ENCODE measurements at places on chromosomes 1 and 21. TPM values are rescaled to one million over a fixed set of nuclear protein-coding genes. Genes with fewer than 3 reads are reported as not detected.

The KRTAP12-2 gene
- total RNA-seq = not detected

The TSPEAR gene
- 0.11 TPM for total RNA-seq

DNA sequence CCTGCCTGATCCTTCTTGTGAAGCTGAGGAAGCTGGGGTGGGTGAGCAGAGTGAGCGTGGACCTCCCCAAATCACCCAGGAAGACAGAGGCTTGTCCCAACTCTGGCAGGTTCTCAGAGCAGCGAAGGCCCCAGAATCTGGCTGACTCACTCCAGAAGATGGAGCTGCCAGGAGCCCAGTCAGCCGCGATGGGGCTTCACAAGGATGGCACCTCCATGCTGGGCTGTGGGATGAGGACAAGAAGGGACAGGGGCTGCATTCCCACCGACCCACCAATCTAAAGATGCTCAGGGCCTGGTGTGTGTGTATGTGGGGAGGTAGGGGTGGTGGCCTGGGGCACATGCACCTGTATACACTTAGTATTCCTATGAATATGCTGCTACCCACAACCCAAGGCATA is 52.9 kb downstream of the ATP1A1 start:
- H3K4me1 ChIP-seq = peaks cover 11% of the 10 kb centered on the region
- no peak for DNase-seq
- no peak overlapping the region for H3K27ac ChIP-seq
- no peak overlapping the region for H3K4me3 ChIP-seq
- H3K36me3 ChIP-seq = no peaks in the 10 kb centered on the region
- no peaks in the 10 kb centered on the region for H3K27me3 ChIP-seq

DNA sequence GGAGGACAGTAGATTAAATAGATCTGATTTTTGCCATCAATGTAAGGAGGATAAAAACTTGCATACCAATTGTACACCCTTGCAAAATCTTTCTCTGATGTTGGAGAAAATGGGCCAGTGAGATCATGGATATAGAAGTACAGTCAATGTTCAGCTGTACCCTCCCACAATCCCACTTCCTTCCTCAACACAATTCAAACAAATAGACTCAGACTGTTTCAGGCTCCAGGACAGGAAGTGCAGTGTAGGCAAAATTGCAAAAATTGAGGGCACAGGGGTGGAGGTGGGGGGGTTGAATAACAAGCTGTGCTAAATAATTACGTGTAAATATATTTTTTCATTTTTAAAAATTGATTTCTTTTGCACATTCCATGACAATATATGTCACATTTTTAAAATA is 3.9 kb upstream of the IFI44 start:
- H3K4me3 ChIP-seq = no peak overlapping the region
- H3K4me1 ChIP-seq = no peaks in the 10 kb centered on the region
- DNase-seq = no peak
- H3K27ac ChIP-seq = no peak overlapping the region
- H3K27me3 ChIP-seq = no peaks in the 10 kb centered on the region

The CR2 gene
- total RNA-seq = not detected

DNA sequence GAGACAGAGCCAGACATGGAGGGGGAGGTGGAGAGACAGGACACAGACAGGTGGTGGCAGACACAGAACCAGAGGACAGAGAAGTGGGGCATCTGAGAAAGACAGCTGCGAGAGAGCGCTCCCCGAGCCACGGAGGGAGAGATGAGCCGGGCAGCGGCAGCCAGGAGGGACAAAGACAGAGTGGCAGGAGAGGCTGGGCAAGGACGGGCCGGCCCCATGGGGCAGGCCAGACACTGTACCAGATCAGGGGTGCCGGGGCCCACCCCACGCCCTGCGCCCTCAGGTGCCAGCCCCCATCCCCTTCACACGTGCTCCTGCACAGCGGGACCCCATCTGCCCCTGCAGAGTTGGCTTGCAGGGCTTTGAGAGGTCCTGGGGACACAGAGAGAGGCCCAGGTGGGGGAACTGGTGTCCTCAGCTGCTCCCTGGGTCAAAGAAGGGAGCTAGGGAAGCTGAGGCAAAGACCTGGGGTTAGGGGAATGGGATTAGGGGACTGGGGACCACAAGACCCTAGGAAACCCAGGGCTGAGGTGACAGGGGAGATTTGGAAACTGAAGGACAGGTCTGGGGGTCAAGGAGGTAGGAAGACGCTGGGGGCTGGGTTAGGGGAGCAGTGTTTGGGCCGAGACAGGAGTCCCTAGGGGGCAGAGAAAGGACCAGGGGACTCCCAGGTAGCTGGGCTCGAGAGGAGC is 643 bp downstream of the FNDC5 start:
- H3K27ac ChIP-seq = no peak overlapping the region
- H3K4me3 ChIP-seq = peak overlapping the region; percentile 26
- peaks cover 4% of the 10 kb centered on the region for H3K4me1 ChIP-seq
- H3K36me3 ChIP-seq = no peaks in the 10 kb centered on the region
- no peak for DNase-seq

GRCh38 chr1:165119086-165119485 is 237.4 kb downstream of the LMX1A start:
- H3K27ac ChIP-seq = no peak overlapping the region
- no peak overlapping the region for H3K4me3 ChIP-seq
- H3K4me1 ChIP-seq = no peaks in the 10 kb centered on the region
- DNase-seq = no peak

The OR2T33 gene
- total RNA-seq = not detected

- peak; percentile 87 for DNase-seq
- H3K27ac ChIP-seq = peak within 1 kb of the TSS; percentile 49
- peaks cover 10% of the 10 kb centered on the region for H3K4me1 ChIP-seq
- H3K4me3 ChIP-seq = peak within 1 kb of the TSS; percentile 90
These were observed at the start of gene CYB561D1 for GRCh38 chr1:109493805-109494539. CYB561D1 (plus strand) TSS chr1:109494094; CDS start chr1:109494140, 46 bp downstream.

The ITGB2 gene
- total RNA-seq = 17.6 TPM

DNA sequence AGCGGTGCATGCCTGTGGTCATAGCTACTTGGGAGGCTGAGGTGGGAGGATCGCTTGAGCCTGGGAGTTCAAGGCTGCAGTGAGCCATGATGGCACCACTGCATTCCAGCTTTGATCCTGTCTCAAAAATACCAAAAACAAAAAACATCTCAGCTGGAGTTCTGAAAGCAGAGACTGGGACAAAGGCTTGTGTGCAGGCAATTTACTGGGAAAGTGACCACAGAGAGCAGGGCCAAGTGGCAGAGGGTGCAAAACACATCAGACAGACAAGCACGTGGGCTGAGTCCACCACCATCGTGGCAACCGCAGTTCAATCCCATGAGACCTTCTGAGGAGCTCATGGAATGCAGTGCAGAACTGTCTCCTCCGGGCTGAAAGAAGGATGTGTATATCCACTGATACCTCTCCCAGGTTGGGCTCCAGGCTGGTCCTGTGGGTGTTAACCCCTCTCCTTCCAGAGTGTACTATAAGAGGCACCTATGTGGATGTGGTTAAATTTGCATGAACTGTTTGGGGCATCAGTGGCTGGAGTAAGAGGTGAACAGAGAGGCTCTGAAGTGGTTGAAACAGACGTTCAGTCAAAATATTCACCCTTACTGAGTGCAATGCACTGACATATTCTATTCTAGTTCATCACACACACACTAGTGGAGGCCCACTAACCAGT is 10.8 kb downstream of the PIGP start:
- no peak overlapping the region for H3K27ac ChIP-seq
- H3K4me3 ChIP-seq = no peak overlapping the region
- DNase-seq = no peak
- H3K27me3 ChIP-seq = no peaks in the 10 kb centered on the region
- H3K4me1 ChIP-seq = peaks cover 7% of the 10 kb centered on the region

DNA sequence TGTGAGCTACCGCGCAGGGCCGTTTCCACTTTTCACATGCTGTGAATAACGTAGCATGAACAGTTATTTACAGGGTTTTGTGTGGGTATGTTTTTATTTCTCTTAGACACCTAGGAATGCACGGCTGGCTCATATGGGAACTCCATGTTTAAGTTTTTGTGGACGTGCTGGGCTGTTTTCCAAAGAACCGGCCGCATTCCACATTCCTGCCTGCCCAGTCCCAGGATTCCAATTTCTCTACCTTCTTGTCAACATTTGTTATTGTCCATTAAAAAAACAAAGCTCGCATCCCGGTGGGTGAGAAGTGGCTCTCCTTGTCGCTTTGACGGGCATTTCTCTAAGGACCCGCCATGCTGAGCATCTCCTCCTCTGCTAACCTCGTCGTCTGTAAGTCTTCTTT is 47.1 kb upstream of the LRRC3 start:
- no peak overlapping the region for H3K4me3 ChIP-seq
- DNase-seq = no peak
- H3K4me1 ChIP-seq = no peaks in the 10 kb centered on the region
- H3K27ac ChIP-seq = no peak overlapping the region
- H3K36me3 ChIP-seq = no peaks in the 10 kb centered on the region

DNA sequence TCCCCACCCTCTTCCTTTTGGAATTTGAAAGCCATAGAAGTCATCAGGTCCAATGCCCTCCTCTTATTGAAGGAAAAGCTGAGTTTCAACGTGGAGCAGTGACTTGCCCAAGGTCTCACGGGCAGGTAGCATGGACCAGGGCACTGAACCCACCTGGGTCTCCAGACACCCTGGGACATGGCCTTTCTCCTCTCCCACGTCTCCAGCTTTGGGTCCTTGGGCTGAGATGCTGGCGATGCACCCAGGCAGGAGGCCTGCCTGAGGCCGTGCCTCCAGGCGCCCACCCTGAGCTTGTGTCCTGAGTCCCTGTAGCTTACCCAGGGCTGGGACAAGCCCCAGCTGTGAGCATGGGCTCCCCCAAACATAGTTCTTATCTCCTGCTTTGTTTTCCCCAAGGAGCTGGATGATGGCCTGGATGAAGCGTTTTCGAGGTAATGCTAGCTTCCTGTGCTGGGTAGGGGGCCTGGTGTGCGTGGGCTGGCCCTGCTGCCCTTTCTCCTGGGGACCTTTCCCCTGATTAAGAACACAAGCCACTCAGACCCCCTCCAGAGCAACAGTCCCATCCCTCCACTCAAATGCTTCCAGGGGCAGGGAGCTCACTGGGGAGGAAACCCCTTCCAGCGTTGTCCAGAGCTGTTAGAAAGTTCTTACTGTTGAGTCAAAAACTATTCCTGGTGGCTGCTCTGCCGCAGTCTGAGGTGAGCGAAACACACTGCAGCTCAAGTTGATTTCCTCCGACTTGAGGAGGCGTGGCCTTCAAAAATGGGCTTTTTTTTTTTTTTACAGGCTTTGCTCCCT is 21.6 kb downstream of the LDLRAP1 start:
- no peaks in the 10 kb centered on the region for H3K36me3 ChIP-seq
- no peaks in the 10 kb centered on the region for H3K27me3 ChIP-seq
- no peak overlapping the region for H3K27ac ChIP-seq
- no peak overlapping the region for H3K4me3 ChIP-seq
- H3K4me1 ChIP-seq = peaks cover 11% of the 10 kb centered on the region
- no peak for DNase-seq

- H3K4me3 ChIP-seq = no peak overlapping the region
- no peaks in the 10 kb centered on the region for H3K36me3 ChIP-seq
- H3K27ac ChIP-seq = no peak overlapping the region
- no peaks in the 10 kb centered on the region for H3K27me3 ChIP-seq
- DNase-seq = no peak
These were observed 161.7 kb downstream of the ROR1 start for GRCh38 chr1:63935553-63935952.

The DBT gene
- 14.8 TPM for total RNA-seq

The NBPF4 gene
- not detected for total RNA-seq

GRCh38 chr1:242240077-242240476 is 241.2 kb upstream of the MAP1LC3C start:
- no peak overlapping the region for H3K4me3 ChIP-seq
- H3K4me1 ChIP-seq = no peaks in the 10 kb centered on the region
- H3K27ac ChIP-seq = no peak overlapping the region
- no peak for DNase-seq

The DTL gene
- 2.0 TPM for total RNA-seq

The GLRX2 gene
- total RNA-seq = 4.1 TPM

- H3K27me3 ChIP-seq = no peaks in the 10 kb centered on the region
- DNase-seq = peak; percentile 40
- H3K36me3 ChIP-seq = no peaks in the 10 kb centered on the region
These were observed 21.2 kb upstream of the APOBEC4 start for GRCh38 chr1:183674339-183674738.

The INTS3 gene
- total RNA-seq = 74.4 TPM

The NMNAT2 gene
- total RNA-seq = 0.79 TPM

GRCh38 chr21:24222676-24223075 is 1384.6 kb downstream of the MRPL39 start:
- no peak overlapping the region for H3K27ac ChIP-seq
- H3K4me3 ChIP-seq = no peak overlapping the region
- H3K27me3 ChIP-seq = no peaks in the 10 kb centered on the region
- DNase-seq = no peak
- H3K4me1 ChIP-seq = no peaks in the 10 kb centered on the region

- no peak overlapping the region for H3K27ac ChIP-seq
- no peaks in the 10 kb centered on the region for H3K27me3 ChIP-seq
- DNase-seq = no peak
- H3K36me3 ChIP-seq = no peaks in the 10 kb centered on the region
- peaks cover 6% of the 10 kb centered on the region for H3K4me1 ChIP-seq
These were observed 7.1 kb downstream of the PUSL1 start for GRCh38 chr1:1315435-1315954.

- no peaks in the 10 kb centered on the region for H3K36me3 ChIP-seq
- peaks cover 2% of the 10 kb centered on the region for H3K4me1 ChIP-seq
- H3K27ac ChIP-seq = no peak overlapping the region
- H3K4me3 ChIP-seq = peak overlapping the region; percentile 48
- no peak for DNase-seq
These were observed 1.2 kb downstream of the NIPAL3 start for GRCh38 chr1:24416666-24417391.

The CLEC20A gene
- total RNA-seq = not detected

GRCh38 chr1:5649166-5649551 is 343.1 kb downstream of the NPHP4 start:
- H3K4me3 ChIP-seq = no peak overlapping the region
- H3K4me1 ChIP-seq = no peaks in the 10 kb centered on the region
- H3K36me3 ChIP-seq = no peaks in the 10 kb centered on the region
- no peak overlapping the region for H3K27ac ChIP-seq
- no peaks in the 10 kb centered on the region for H3K27me3 ChIP-seq
- DNase-seq = no peak

- no peaks in the 10 kb centered on the region for H3K36me3 ChIP-seq
- no peak for DNase-seq
- H3K27ac ChIP-seq = no peak overlapping the region
These were observed 12.2 kb upstream of the AGO1 start for GRCh38 chr1:35870651-35871309.

DNA sequence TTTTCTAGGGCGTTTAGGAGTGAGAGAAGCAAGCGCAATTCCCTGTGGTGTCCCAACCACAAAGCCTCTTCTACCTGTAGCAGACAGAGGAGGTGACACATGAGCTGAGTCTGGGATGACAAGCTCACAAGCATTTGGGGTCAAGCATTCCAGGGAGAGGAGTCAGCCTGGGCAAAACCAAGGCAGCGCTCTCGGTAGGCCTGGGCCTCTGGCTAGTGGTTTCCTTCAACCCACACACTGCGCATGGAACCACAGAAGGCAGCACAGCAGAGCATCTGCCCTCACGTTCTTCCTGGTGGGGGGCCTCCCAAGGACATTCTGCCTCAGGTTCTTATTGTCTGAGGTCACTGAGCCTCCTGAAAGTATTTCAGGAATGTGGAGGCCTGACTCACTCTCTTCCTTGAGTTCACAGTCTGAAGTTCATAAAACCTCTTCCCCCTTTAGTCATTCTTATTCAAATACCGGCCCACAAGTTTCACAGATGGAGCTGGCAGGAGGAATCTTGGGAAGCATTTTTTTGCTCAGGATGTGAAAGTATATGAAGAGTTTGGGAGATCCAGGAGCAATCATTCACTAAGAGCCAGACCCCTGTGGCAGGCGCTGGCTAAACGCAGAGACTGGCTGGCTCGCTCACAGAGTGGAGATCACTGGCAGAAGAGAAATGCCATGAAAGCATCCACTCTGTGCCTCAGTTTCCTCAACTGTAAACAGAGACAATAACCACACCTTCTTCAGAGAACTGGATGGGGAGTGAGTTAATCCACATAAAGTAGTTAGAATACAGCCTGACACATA is 26.8 kb downstream of the CCN1 start:
- no peak overlapping the region for H3K4me3 ChIP-seq
- no peak overlapping the region for H3K27ac ChIP-seq
